Umbilical cord (tissue), 2 donors: ENCODE measurements at places on chromosomes 3 and 15. TPM values are rescaled to one million over a fixed set of nuclear protein-coding genes. Genes with fewer than 3 reads are reported as not detected.

CADM2 gene
- total RNA-seq = 3.4 TPM

LNP1 gene
- total RNA-seq = 2.4 TPM

PSTPIP1 gene
- total RNA-seq = 12.8 TPM

GOLGA8S gene
- total RNA-seq = 4.6 TPM

SKOR1 gene
- 0.96 TPM for total RNA-seq

THSD4 gene
- 9.1 TPM for total RNA-seq

ANKRD63 gene
- not detected for total RNA-seq

SNTN gene
- total RNA-seq = 6.3 TPM

KIF9 gene
- not detected for total RNA-seq

CNTN4 gene
- 40.0 TPM for total RNA-seq

ERICH6 gene
- not detected for total RNA-seq

SPTBN5 gene
- total RNA-seq = 2.2 TPM

PLSCR5 gene
- 6.0 TPM for total RNA-seq

P2RY1 gene
- total RNA-seq = 7.0 TPM

GABRA5 gene
- 0.96 TPM for total RNA-seq

LRRC31 gene
- not detected for total RNA-seq

PXYLP1 gene
- 28.2 TPM for total RNA-seq

ARNT2 gene
- total RNA-seq = 5.3 TPM

MCF2L2 gene
- total RNA-seq = 7.2 TPM

TIPIN gene
- total RNA-seq = 7.0 TPM

CYP19A1 gene
- total RNA-seq = 2.4 TPM

ADAMTS7 gene
- 2.4 TPM for total RNA-seq

PTH1R gene
- 25.5 TPM for total RNA-seq
